ENCODE measurements at places on chromosomes 1 and 21.

DNA sequence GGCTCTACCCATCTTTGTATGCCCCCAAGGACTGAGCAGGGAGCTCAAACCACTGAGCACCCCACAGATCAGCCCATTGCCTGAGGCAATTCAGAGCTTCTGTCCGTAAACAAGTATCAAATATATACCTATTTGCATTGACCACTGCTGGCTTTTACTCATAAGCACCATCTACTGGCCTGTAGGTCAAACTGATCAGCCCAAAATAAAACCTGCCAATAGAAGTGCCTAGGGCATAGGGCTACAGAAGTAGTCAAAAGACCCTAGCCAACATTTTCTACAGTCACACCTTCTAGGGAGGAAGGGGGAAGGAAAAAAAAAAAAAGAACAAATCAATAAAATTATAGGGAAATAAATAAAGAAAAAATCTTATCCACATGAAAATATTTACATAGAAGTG, 5.3 kb upstream of the LCE3D start:
- DNase-seq, result no peak

GRCh38 chr1:115924770-115925169, 51.5 kb upstream of the SLC22A15 start:
- no peak for DNase-seq

- no peak for DNase-seq
These were observed 18.2 kb downstream of the CTH start for GRCh38 chr1:70429219-70429618.

GRCh38 chr1:19371226-19372135, 59.4 kb downstream of the SLC66A1 start:
- DNase-seq, result no peak

DNA sequence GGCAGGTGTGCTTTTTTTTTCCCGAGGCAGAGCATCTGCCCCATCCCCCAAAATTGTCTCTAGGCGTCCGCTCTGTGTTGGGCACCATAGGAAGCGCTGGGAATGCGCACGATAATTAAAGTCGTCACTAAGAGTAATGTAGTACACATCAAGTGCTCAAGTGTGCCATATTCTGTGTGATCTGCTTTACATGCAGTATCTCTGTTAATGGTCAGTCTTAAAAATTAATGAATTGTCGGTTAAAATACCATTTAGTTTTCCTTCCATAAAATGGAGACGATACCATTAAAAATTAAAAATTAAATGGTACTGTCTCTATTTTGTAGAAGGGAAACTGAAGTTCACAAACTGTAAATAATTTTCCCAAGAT, 544 bp upstream of the CCT8 start:
- no peak for DNase-seq

- DNase-seq, result no peak
These were observed at the start of gene FAM3B for GRCh38 chr21:41316200-41317062. TSS of gene FAM3B (plus strand) at chr21:41316801. CDS start at chr21:41316880, 79 bp downstream.

- no peak for DNase-seq
These were observed 179.9 kb downstream of the TGFB2 start for GRCh38 chr1:218525031-218525430.

DNA sequence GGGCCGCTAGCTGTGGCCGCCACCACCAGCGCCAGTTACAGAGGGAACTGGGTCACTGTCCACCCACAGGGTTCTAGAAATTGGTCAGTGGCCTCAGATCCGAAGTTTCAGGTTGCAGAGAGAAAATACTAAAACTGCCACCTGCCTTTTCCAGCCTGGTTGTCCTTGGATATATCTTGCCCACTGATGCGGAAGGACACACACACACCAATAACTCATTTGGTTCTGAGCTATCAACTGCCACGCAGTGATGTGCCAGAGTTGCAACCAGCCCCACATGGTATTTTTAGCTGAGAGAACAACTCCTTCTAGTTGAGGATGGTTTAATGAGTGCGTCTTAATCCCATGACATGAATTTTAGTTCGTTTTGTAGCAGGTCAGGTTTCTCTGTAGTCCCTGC, 68.1 kb downstream of the SH3BGR start:
- no peak for DNase-seq

GRCh38 chr1:234217316-234217840, 155.9 kb upstream of the COA6 start:
- DNase-seq, result no peak
